Epithelial cell of proximal tubule (primary cell): ENCODE measurements at places on chromosomes 12 and 14.

DNA sequence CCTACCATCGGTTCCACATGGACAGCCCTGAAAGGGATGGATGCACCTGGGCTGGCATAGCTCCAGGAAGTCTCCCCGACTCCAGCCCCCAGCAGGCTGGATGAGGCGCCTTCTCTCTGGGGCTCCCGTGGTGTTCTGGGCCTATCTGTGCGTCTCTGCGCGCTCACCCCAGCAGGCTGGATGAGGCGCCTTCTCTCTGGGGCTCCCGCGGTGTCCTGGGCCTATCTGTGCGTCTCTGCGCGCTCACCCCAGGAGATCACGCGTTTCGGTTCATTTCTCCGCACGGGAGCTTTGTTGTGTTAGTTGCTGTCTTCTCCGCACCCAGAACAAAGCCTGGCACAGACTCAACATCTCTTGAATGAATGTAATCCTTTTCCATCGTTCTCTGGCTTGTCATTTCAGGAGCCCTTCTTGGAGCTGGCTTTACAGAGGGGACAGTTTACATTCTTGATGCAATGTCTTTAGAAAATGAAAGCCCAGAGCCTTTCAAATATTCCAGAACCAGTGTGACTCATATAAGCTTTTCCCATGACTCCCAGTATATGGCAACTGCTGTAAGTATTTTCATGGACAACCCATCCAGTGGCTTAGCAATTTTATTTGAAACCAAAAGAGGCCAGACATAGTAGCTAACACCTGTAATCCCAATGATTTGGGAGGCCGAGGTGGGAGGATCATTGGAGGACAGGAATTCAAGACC is 40.3 kb downstream of the CFAP251 start:
- no peak for DNase-seq

DNA sequence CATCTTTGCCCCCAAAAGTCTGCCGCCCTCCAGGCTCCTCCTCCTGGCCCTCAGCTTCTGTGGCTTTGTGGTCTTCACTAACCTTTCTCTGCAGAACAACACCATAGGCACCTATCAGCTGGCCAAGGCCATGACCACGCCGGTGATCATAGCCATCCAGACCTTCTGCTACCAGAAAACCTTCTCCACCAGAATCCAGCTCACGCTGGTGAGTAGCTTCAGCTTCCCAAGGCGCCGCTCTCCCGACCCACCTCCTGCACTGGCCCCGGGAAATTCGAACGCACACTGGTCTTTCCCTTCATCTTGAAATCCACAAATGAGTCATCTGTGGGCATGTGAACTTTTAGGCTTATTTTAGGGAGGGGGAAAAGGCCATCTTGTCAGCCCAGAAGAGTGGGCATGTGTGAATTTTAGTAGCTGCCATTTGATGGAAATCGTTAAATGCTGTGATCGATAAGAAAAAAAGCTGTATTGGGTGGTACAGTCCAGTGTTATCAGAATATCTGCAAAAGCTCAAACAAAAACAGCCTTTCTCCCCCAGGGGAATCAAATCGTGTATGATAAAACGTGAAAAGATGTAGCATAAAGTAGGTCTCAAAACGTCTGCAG is 700 bp downstream of the SLC35E3 start:
- peak; percentile 30 for DNase-seq

GRCh38 chr12:106145539-106146447 is 7.0 kb upstream of the NUAK1 start:
- DNase-seq, result no peak

GRCh38 chr12:65326616-65327015 is 48.1 kb downstream of the MSRB3 start:
- no peak for DNase-seq
